ENCODE measurements at places on chromosomes 4 and X.
A peak's percentile ranks its signal among the peaks of the same experiment; 100 is the strongest.

DNA sequence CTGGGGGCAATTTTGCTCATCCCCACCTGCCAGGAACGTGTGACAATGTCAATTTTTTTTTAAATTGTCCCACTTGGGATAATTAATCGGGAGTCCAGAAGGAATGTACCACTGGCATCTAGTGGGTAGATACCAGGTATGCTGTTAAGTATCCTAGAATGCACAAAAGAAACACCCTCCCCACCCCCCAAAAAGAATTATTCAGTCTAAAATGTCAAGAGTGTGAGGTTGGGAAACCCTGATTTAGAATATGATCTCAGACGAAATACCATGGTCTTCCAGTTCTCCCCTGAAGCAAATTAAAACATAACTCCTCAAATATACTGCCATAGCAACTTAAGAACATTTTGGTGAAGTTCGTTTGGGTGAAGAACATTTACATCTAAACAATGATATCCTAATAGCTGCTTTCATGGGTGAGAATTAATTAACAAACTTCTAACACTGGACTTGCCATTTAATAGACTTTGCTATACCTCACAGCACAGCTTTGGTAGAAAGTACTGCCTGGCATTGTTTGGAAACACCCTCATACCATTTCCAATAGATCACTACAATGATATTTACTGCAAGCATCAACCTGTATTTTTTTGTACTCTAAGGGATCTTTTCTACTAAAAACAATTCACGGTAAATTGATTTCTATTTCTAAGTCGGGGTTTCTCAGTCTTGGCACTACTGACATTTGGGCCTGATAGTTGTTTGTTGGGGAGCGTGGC, 36.5 kb downstream of the SH3RF1 start:
- DNase-seq, result no peak

- DNase-seq, result no peak
Observed at GRCh38 chr4:187178587-187178986, 454.9 kb upstream of the FAT1 start.

DNA sequence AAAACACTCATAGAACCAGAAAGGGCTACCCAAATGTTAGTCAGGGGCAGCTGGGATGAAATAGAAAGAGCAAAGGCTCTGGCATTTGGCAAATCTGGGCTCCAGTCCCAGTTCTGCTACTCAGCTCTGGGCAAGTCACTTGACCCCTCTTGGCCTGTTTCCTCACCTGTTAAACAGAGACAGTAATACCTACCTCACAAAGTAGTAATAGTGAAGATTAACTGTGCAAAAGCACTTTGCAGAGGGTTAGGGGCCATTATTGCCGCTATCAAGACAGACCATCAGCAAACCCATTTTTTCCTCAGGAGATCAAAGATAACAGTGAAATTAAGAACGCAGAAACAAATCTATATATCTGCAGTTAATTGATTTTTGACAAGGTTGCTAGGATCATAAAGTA, 20.6 kb downstream of the ZBTB33 start:
- DNase-seq, result no peak

GRCh38 chrX:96884027-96884426, 319 bp downstream of the RPA4 start:
- no peak for DNase-seq

- no peak for DNase-seq
Observed at GRCh38 chrX:111376897-111377578, 35.0 kb downstream of the DCX start.

- no peak for DNase-seq
Observed at GRCh38 chrX:18017411-18017810, 156.3 kb upstream of the RAI2 start.

GRCh38 chr4:140249351-140249750, 95.4 kb upstream of the MAML3 start:
- peak; percentile 3 for DNase-seq

- DNase-seq, result peak; percentile 80
Observed at GRCh38 chr4:89024051-89024675, 32.8 kb downstream of the FAM13A start.

Data from CD4-positive, alpha-beta T cell treated with Interleukin-4 for 4 hours (primary cell).